Mucosa of gallbladder (tissue), 1 donor: ENCODE measurements at places on chromosomes 2 and 18. TPM values are rescaled to one million over a fixed set of nuclear protein-coding genes. Genes with fewer than 3 reads are reported as not detected.

The IL36B gene
- total RNA-seq = not detected

- DNase-seq = no peak
Measured at GRCh38 chr2:230798769-230799399, 65.9 kb upstream of the ITM2C start.

- no peak for DNase-seq
Measured at GRCh38 chr2:144453486-144454158, 66.3 kb downstream of the ZEB2 start.

DNA sequence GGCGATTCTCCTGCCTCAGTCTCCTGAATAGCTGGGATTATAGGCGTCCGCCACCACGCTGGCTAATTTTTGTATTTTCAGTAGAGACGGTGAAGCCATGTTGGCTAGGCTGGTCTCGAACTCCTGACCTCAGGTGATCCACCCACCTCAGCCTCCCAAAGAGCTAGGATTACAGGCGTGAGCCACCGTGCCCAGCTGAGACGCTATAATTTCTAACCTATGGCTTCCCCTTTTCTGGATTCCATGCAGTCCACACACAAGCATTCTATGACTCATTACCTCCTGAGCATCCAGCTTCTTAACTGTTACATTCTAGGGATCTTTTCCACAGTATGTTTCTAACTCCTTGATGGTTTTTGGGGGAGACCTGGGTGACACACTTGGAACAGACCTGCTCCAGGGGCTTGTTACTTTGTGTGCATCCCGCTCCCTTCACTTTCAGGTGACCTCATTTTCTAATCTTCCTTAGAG, 11.8 kb upstream of the KCMF1 start:
- DNase-seq = no peak

DNA sequence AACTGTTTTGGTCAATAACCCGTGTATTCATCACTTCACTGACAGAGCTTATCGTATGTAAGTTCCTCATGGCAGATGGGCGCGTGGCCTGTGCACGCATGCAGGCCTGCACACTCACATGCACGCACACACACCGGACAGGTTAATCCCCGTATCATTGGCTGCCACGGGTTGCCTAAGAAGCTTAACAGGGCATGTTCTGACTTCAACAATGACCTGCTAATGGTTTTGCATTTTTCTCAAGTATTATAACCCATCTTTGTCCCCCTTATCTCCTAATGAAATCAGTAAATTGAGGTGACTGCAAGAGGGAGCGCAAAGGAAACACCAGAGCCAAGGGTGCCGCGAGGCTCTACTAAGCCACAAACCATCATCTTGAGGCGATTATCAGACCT, 399.0 kb upstream of the ID2 start:
- no peak for DNase-seq

The COL3A1 gene
- 371 TPM for total RNA-seq

DNA sequence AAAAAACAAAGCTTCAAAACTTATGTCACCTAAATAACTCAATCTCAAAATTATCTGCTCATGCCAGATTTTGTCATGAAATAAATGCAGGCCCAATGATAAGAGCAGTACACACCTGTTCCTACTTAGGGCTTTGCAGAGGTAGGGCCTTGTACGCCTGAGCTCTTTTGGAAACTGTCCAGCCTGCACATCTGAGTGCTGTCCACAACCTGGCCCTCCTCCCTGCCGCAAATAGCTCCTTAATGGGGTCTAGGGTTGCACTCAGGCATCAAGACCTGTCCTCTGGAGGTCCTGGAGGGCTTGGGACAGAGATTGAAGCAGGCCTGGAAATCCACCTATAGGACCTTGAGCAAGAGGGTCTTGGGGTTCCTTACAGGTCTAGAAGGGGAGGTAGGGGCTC, 115.4 kb upstream of the CCDC195 start:
- DNase-seq = no peak
